T-helper 17 cell (primary cell): ENCODE measurements at places on chromosomes 13 and 19. TPM values are rescaled to one million over a fixed set of nuclear protein-coding genes. Genes with fewer than 3 reads are reported as not detected.

DNA sequence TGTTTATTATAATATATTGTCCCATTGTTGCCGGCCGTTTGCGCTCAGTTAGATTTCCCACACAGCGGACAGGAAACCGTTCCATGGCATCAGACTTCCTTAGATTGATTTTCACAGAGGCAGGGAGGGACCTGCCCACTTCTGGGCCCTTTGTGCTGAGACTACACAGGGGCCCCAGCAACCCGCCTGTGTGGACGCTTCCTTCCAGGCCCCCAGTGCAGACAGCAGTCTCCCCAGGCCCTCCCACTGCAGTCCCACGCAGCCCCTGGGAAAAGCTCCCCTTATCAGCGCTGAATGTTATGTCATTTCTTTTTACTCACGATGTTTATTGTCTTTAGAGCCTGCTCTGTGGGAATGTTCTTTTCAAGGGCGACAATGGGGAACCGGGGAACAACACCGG lies 351.7 kb upstream of the ARGLU1 start:
- DNase-seq = no peak

- DNase-seq = no peak
Observed at GRCh38 chr19:49801966-49802661, 11.0 kb downstream of the FUZ start.

ZNF506 gene
- 31.7 TPM for total RNA-seq

DNA sequence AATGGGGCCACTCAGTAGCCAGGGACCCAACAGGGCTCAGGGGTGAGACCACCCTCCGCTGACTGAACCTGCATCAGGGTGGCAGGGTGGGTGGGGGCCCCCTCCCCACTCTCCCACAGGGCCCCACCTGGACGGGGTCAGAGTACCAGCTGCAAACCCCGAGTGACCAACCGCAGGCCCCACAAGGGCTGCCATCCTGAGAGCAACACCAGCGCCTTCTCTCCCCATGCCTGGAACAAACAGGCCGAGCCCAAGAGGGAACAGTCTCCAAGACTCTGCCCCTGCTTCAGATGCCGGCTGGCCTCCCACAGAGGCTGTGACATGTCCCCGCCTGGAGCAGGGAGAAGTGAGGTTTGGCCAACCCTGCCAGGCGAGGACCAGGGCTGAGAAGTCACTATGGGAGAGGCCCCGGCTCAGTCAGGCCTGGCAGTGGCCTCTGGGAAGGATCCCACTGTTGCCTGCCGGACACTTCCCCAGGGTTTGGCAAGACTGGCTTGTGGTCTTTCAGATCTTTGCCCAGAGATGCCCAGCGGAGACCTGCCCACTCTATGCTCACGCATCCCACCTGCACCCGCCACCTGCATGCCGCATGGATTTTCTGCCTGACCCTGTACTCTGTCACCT lies 27.2 kb downstream of the MPND start:
- no peak for DNase-seq

DNA sequence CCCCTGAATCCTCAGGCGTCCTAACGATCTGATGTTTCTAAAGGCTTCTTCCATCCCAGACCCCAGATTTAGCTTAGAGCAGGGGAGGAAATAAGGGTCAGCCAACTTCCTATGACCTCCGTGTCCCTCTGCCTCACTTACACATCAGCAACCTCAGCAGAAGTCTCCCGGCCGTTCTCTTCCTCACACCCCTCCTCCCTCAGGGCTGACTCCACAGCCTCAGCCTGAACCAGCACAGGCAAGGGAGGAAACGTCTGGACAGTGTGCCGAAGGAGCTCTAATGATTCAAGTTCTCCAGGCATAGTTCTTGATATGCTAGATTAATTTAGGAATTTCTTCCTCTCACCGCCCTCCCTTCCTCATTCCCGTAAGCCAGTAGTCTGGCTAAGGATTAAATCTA lies 121.4 kb downstream of the NUFIP1 start:
- no peak for DNase-seq

DNA sequence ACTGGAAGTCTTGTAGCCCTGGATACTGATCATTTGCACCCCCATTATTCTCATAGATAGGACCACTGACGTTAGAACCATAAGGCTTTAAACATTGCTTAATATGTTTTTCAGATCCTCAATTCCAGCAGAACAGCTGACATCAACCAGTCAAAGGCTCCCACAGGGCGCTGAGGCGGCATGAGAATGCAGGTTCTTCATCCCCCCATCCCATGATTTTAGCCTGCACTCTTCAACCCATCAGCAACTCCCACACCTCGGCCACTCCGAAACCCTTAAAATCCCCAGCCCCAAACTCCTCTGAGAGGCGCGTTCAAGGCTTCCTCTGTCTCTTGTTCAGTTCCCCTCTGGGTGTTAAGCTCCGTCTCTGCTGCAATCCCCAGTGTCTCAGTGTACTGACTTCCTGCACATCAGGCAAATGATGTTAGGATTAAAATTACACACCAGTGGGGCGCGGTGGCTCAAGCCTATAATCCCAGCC lies 24.3 kb upstream of the LAMP1 start:
- DNase-seq = no peak

DNA sequence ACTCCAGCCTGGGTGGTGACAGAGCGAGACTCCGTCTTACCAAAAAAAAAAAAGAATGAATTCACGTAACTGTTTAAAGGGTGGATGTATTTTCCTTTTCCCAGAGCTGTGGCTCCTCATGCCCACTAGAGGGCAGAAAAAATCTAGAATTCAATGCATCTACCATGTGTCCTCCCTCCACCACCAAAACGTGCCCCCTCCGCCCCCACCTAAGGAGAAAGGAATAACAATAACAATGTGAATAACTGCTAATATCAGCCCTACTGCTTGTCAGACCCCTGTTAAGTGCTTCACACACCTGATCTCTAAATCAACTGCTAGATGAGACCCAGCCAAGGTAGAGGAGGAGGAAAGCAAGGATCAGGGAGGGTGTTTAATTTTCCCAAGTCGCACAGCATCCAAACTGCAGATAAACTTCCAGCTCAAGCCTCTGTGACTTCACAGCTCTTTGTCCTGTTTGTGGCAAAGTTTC lies 20.2 kb upstream of the PNMA8B start:
- DNase-seq = no peak

GRCh38 chr19:12789904-12790619 lies 1.2 kb upstream of the JUNB start:
- DNase-seq = peak; percentile 86

DNA sequence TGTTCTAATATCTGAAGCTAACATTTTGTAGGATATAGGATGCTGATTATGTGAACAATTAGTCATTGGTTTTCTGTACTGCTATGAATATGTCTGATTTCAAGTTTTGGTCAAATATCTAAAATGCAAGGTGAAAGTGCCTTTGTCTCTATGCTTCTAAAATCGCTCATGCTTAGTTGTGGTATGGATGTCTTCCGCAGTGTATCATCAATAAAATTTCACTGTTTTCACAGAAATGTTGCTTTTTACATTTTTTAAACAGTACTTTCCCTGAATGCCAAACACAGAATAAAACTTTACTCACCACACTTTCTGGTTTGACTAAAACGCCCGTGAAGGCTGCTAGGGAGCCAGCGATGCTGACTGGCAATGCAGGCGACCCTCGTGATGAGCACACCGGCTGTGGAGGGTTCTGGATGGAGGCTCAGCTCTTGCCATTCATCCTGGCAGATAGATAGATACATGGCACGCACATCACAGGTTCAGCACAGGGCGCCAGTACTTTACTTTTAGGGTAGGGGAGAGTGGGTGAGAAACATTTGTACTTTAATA lies 40.1 kb downstream of the SLC7A9 start:
- DNase-seq = no peak

DNA sequence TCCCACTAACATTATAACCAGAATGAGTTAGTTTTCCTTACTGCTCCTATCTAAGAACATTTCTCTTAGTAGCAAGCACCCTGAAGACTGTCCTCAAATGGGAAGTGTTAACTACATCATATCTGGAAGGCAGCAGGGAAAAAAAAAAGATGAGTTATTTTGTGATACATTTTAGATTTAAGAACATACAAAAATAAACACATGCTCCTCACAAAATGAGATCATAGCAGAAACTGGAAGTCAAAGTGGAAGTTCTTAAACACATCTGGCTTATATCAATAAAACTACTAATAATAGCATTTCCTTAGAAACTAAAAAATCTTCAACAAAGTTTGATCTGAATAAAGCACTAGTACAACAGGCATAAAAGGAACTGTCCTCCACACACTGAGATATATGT lies 70.4 kb downstream of the SLITRK6 start:
- DNase-seq = no peak

C19orf33 gene
- 0.94 TPM for total RNA-seq

KLK1 gene
- total RNA-seq = not detected

- DNase-seq = no peak
Observed at GRCh38 chr13:47837906-47838305, 163.2 kb downstream of the SUCLA2 start.

DNA sequence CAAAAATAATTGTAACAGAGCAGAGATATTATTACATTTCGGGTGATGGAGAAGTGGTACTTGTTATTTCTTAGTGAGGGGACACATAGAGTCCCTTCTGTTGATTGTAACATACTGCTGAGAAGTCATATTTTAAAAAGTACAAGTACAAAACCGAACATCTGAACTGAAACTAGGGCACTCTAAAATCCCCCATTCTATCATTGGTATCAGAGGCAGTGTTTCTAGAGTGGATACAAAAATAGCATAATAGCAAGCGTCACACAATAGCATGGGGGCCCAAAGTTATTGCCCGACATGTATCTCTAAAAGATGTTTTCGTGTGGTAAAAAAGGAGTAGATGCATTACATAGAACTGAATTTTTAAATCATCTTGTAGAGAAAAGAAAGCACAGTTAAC lies 502.1 kb upstream of the SLC10A2 start:
- DNase-seq = no peak

GRCh38 chr13:24888291-24888931 lies 124.4 kb downstream of the RNF17 start:
- no peak for DNase-seq

- no peak for DNase-seq
Observed at GRCh38 chr19:2186071-2186846, 22.5 kb downstream of the DOT1L start.

DNA sequence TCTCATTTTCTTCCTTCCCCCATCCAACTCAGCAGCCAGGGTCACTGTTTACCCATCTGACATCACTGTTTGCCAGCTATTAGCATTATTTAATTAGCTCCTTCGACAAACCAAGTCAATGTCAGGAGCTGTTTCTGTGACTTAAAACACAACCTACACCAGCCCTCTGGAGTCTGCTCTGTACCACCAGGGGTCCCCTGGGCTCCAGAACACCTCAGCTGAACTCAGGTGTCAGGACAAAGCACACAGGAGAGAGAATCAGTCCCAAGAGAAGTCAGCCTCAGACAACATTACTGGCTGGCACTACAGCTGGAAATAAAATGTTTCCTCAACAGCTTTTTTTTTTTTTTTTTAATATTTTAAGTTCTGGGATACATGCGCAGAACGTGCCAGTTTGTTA lies 45.1 kb downstream of the DCLK1 start:
- no peak for DNase-seq

DNA sequence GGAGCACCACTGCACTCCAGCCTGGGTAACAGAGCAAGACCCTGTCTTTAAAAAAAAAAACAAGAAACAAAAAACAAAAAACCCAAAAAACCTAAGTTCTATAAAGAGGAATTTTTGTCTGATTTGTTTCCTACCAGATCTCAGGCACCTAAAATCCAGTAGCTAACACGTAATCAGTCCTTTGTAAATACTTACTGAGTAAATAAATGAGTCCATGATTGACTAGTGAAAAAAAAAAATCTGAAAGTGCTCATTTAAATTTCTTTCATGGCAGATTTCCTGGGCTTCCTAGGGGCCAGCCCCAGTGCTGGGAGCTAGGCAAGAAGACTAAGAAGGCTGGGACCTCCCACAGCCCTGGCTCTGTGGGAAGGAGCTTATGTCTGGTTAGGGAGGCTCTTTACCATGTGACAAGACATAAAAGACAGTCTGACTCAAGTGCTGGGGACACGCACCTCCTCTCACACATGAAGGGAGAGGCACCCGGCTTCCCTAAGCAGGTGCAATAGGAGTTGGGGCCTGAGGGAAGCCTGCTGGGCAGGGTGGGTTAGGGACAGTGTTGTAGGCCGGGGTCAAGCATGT lies 22.5 kb downstream of the LIG1 start:
- DNase-seq = no peak

- no peak for DNase-seq
Observed at GRCh38 chr13:33367926-33368325, 82.4 kb upstream of the STARD13 start.

POU2F2 gene
- total RNA-seq = 42.7 TPM

CD79A gene
- 1.6 TPM for total RNA-seq

GRCh38 chr13:48094404-48094780 lies 512 bp downstream of the MED4 start:
- DNase-seq = no peak

DNA sequence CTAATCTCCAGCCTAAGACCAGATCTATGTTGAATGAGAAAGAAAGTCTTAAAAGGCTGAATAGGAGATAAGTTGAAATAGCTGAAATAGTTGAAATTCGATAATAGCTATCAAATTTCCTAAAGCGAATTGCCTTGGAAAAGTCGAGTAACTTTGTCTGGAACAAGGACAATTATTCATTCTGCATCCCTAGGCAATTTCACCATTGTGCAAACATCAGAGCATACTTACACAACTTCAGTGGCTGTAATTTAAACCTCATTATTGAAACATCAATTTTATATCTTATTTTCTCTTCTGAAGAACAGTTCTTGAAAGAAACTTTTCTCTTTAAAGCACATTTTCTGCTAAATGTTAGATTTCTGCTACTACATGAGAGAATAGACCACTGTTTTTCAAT lies 13.6 kb downstream of the TNFSF13B start:
- DNase-seq = no peak

UBAC2 gene
- 74.2 TPM for total RNA-seq

PSG6 gene
- total RNA-seq = not detected

DNA sequence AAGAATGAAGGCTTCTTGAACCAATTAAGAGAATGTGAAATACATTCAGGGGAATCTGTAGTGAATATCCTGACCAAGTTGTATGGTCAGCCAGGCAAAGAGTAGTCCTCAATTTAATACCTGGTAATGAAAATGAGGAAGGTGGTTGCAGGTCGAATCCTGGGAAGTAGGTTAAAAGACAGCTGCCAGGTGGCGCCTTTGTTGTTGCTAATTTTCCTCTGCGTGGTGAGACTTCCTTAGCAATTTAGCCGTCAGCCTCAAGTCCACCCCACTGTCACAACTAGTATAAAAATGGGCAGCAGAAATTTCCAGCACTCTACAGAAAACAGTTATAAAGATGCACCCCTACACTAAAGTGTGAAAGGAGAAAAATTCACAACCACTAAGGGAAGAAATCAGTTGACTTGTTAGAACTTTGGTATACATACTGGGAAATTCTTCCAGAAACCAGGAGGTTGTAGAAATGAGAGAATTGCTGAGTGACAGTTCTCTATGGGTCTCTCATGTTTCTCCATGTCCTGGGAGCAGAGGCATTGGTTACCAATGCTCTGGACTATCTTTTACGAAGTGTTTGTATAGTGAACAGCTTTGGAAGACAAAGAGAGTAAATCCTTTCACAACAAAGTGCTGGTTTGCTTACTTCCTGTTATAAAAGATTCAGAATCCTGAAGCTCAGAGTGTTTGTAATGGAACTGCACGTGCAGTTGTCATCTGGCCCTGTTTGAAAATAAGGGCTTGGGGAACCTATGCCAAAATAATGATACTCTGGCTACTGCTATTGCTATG lies 235.9 kb downstream of the NHLRC3 start:
- no peak for DNase-seq
